Activated CD8-positive, alpha-beta memory T cell treated with anti-CD3 and anti-CD28 coated beads, Interleukin-2, amount 10 ng/mL, durations not matched to agents 7 days and 5 days (primary cell): ENCODE measurements at places on chromosomes 1 and 21.
A peak's percentile ranks its signal among the peaks of the same experiment; 100 is the strongest.

- no peak for DNase-seq
Observed at GRCh38 chr1:218273762-218274479, 11.2 kb upstream of the RRP15 start.

DNA sequence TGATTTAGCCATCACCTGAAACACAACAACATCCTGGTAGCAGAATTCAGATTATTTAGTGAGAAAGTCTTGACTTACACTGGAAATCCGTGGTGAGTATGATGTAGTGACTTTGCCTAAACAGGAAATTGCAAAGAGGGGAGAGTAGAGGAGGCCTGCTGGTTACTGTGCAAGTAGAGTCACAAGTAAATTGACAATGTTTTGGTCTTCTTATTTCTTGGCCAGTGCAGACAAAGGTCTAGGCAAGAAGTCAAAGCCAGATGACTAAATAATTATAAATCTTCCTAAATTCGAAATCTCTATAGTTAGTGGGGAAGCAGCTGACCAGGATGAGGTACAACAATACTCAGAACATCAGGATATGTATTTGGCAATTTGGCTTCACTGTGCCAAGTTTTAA lies 159.5 kb upstream of the KCTD3 start:
- no peak for DNase-seq

DNA sequence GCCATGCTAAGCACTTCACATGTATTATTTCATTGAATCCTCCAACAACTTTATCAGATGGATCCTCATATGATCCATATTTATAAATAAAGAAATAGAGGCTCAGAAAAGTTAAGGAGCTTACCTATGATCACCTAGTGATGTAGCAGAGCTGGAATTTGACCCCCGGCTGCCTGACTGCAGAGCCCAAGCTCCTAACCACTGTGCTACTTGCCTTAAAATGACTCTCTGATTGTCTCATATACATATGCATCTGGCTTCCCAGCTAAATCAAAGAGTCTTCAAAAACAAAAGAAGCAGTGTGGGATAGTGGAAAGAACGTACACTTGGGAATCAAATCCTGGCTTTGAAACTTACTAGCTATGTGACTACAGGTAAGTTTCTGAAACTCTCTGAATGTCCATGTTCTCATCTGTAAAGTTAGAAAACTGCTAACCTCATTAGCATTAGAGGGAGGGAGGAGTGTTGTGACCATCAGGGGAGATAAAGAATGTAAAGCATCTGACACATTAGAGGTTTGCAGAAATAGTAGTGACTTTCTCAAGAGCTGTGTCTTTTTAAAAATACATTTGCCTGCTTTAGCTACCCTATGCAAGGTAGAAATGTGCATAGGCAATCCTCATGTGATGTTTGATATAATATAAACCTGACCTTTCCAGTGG lies 67.2 kb upstream of the BARHL2 start:
- no peak for DNase-seq

GRCh38 chr1:214989341-214989740 lies 93.2 kb upstream of the KCNK2 start:
- DNase-seq: no peak

GRCh38 chr1:54870869-54871268 lies 16.1 kb downstream of the DHCR24 start:
- no peak for DNase-seq

- DNase-seq: no peak
Observed at GRCh38 chr1:31591425-31592093, 15.2 kb downstream of the TINAGL1 start.

- peak; percentile 96 for DNase-seq
Observed at GRCh38 chr1:206784471-206784903, 12.2 kb upstream of the IL10 start.

GRCh38 chr1:103283841-103284669 lies 175.7 kb upstream of the COL11A1 start:
- DNase-seq: no peak

DNA sequence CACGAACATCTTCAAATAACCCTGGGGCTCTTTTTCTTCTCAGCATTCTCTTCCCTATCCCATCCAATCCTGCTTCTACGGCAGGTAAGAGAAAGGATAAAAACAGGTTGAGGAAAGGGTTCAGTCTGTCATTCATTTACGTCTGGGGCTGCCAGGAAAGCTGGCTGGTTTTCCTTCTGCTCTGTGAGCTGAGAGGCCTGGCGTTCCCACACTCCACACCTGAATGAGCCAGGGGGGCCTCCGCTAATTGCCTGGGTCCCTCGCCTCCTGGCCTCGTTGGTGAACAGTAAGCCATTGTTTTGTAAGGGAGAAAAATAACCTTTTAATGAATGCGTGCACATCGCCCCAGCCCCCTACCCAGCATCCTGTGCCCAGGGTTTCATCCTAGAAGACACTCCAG lies 70.8 kb upstream of the SIM2 start:
- no peak for DNase-seq

- no peak for DNase-seq
Observed at GRCh38 chr1:41152622-41153044, 89.5 kb downstream of the SCMH1 start.

DNA sequence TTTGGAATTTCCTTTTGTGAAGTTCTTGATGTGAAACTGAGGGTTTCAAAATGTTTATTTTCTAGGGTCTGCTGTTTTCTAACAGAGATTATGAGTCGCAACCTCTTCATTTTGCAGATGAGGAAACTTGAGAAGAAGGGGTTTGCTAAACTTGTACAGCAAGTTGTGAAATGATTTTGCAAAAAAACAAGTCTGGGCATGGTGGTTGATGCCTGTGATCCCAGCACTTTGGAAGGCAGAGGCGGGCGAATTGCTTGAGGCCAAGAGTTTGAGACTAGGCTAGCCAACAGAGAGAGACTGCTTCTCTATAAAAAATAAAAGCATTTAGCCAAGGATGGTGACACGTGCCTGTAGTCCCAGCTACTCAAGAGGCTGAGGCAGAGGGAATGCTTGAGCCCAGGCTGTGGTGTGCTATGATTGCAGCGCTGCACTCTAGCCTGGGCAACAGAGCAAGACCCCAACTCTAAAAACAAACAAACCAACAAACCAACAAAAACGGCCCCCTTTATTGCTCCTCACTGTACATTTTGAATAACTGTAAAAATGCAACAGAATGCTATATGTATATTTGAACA lies 9.9 kb downstream of the TRIM67 start:
- DNase-seq: no peak

DNA sequence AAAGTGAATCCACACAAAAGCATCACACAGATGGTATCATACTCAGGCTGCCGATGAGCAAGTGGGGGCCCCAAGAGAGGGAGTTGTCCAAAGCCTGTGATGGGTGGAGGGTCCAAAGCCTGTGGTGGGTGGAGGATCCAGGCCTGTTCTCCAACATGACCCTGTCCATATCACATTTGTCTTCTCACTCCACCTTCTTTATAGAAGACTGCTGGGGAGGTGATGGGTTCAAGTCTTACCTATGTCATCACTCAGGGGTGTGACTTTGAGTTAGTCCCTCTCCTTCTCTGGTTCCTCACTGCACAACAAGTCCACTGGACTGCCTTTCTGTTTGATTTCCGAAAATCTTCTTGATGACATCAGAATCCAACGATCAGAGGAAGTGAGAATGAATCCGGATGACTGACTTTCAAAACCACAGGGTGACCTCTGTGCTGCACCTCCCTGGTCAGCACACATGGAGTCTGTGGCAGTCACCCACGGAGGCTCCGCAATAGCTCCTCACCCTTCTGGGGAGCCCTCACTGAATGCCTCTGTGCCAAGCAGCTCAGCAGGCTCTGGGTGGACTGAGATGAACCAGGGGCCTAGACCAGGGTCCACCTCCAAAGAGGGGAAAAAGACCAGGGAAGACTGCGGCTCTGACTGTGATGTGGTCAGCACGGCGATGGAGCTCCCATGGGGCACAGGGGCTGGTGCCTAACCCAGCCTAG lies 166.8 kb downstream of the HIVEP3 start:
- no peak for DNase-seq

- no peak for DNase-seq
Observed at GRCh38 chr1:19844731-19845495, 29.8 kb upstream of the RNF186 start.

GRCh38 chr1:240152611-240153297 lies 61.1 kb downstream of the FMN2 start:
- DNase-seq: no peak

DNA sequence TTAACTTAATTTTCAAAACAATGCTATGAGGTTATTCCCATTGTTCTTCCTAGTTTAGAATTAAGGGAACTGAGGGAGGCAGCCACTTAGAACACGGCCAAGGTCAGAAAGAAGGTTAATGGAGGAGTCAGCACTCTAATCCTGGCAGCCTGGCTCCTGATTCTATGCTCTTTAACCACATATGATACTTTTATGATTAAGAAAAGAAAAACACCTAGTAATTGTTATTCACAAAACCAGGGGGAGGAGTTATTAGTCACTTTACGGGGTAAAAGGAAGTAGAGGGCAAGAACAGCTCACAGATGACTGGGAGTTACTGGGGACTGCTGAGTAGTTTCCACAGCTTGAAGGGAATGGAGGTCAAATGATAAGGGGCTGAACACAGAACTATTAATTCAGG lies 38.6 kb downstream of the GADD45A start:
- DNase-seq: no peak

GRCh38 chr1:202834771-202835547 lies 24.2 kb downstream of the PCAT6 start:
- peak; percentile 47 for DNase-seq

- DNase-seq: no peak
Observed at GRCh38 chr21:40118527-40118926, 251.3 kb downstream of the PCP4 start.

DNA sequence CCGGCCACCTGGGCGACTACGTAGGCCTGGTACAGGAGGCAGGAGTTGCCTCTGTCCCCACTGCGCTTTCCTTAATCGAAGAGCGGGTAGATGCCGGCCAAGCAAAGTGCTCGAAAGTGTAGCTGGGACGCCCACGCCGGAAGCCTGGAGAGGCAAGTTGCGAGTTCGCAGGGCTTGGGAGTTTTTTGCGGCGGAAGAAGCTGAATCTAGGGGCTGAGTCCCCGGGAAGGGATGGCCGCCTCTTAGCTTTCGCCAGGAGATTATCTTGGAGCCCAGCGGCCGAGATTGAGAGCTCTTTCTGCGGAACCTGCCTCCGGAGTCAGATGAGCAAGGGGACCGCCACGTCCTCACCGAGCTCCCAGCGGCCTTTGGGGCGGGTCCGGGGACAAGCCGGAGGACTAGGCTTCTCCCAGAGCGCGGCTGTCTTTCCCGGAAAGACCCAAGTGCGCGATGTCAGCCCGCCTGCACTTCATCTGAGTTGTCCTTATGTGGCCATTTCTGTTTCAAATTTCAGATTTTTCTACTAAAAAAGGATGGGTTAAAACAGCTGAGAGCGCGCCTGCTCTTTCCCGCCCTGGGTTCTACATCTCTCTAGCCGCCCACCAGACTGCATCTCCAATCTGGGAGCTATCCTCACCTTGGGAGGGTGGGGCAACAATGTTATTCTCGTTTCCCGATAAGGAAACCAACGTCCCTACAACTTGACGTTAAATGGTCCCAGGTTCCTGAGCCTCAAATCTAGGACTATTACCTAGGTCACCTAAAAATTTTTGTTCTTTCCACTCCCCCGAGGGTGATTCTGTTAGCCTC lies 12.4 kb upstream of the TBX15 start:
- no peak for DNase-seq

DNA sequence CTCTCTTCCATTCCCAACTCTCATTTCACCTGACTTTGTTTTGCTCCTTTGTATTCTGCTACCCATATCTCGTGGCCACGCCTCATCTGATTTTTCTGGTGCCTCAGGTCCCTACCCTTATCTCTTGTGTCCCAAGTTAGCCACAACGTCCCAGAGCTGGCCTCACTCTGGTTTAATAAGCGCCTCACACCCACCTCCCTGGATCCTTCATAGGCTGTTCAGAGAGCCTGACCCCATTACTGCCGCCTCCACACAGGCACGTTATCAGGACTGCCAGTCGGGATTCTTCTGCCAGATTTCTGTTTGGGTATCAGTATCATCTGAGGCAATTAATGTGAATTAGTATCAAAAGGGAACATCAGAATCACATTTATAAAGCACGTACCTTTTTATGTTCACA lies 34.7 kb upstream of the TMEM125 start:
- DNase-seq: no peak

GRCh38 chr1:5982868-5983267 lies 9.4 kb downstream of the NPHP4 start:
- no peak for DNase-seq

DNA sequence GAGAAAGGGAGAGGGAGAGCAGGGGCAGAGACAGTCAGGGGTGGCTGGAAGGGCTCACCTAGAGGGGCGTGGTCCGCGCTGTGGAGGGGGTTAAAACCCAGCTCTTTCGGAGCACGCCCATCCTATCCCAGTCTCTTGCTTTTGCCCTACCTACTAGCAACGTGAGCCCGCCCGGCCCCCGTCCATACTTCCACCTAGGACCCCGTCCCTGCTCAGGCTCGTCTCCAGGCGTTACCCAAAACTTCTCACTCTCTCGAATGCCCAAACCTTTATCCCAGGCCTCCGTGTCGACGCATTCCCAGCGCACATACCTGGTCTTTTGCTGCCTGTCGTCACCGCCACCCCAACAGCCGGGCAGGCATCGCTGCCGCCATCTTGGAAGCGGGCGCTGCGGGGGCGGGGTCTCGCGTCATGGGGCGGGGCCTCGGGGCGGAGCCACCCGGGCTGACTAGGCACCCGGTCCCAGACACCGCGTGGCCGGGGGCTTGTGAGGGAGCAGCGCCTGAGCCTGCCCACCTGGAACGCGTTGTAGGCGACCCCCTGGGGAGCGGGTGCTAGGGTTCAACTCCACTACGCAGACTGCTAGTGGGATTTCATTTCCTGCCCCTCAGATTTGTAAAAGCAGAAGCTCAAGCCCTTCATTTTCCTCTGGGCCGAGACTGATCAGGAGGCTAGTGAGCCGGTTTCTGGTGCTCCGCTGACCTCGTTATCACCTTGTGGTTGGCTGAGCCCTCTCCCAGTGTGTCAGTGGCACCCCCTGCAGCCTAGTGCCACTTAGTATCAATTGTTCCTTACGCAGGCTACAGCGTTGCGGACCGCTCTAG lies at the start of gene B4GALT3:
TSS of gene B4GALT3 (minus strand) at position 396 of the 824 bp plus-strand sequence. CDS start 1,447 bp downstream, outside the sequence.
- DNase-seq: peak; percentile 94

- DNase-seq: peak; percentile 32
Observed at GRCh38 chr1:204407295-204407971, 4.2 kb downstream of the PPP1R15B start.

GRCh38 chr1:42748021-42748420 lies 8.0 kb upstream of the CLDN19 start:
- no peak for DNase-seq

- no peak for DNase-seq
Observed at GRCh38 chr1:15620155-15620545, 2.9 kb downstream of the DDI2 start.

DNA sequence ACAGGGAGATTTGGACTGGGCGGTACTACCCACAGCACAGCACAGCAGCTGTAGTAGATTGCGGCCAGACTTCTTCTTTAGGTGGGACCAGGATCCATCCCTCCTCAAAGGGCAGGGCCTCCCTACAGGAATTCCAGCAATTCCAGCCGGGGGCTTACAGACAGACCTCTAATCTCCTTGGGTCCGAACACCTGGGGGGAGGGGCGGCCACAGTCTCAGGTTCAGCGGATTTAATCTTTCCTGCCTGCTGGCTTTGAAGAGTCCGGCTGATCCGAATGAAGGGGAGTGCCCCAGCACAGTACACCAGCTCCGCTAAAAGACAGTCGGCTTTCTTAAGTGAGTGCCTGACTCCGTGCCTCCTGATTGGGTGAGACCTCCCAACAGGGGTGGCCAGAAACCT lies 1708.5 kb downstream of the BRINP3 start:
- DNase-seq: no peak
